ENCODE measurements at places on chromosomes 3 and 15.

- DNase-seq, result no peak
These were observed 26.3 kb downstream of the ITGA11 start for GRCh38 chr15:68405378-68406250.

DNA sequence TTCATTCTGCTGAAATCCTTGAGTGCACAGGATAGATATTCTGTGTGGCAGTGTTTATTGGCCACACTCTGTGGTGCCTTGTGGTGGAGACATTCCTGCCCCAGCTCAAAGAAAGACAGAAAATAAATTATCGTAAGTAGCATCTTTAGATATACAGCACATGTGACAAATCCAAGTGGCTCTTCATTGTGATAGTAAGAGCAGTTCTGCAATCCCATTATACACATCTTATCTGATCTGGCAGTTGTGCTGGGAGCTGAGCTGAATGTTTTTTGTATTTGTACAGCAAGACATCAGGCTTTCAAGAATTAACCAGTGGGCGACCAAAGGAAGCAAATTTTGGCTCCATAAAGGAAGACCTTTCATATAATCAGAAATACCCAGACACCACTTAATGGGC lies 235.3 kb upstream of the MRPL3 start:
- no peak for DNase-seq

GRCh38 chr3:10339376-10339955 lies 18.6 kb upstream of the SEC13 start:
- no peak for DNase-seq

DNA sequence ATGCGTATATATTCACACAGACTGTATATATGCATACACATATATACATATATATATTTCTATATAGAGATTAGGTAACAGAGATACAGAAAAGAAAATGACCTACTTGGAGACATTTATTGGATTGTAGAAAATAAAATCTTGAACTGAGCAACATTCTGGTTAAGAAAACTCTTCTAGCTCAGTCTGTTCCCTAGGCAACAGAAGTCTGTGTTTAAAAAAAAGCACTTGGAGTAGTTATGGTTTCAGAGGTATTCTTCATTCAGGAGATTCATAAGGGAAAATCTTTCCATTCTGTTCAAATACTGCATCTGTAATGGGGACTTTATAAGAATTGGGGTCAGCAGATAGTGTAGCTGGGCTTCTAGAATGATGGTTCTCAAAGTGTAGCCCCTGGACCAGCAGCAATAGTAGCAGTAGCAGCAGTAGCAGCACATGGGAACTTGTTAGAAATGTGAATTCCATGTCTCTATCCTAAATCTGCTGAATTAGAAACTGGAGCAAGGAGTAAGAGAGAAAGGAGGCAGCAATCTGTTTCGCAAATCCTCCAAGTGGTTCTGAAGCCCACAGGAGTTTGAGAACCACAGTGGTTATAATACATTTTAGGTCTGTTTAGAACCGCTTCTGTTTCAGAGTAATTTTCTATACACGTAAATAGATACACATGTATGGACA lies 112.8 kb upstream of the TMEM108 start:
- no peak for DNase-seq

DNA sequence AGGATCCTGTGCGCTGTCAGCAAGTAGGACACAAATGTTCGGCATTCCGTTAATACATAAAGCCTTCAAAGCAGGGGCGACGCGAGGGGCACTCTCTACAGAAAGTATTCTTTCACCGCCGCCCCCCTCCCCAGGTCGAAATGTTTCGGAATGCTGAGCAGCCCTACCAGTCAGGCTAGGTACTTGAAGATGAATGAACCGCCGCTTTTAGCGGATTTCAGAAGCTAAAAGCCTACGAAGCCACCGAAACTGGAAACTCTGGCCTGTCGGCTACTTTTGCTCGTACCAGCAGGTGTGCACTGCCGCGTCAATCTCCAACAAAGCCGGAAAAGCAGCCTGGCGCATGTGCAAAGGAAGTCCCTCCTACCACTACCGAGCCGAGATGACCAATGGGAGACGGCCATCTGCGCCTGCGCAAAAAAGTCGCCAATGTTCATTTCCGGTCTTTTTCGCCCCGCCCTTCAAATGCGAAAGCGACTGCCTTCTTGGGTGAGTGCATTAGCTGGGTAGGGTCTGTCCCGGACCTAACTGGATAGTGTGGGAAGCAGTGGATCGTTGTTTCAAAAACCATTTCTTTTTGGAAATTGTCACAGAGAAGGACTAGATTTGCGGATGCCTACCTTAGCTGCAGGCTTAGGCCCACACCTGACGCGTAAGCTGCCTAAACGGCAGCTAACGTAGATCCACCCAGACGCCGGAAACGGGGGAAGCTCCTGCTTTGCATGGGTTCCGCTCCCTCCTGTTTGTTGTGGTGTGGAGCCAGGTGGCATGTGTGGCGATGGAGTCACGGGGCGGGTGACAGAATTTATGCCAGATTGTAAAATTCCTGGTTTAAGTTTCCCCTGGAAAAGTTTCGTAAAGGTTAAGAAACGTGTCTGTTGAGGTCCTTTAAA lies at the start of gene WDR5B:
Gene WDR5B (minus strand): TSS at position 301 of the 893 bp plus-strand sequence. CDS start 534 bp downstream, outside the sequence.
- peak; percentile 97 for DNase-seq

DNA sequence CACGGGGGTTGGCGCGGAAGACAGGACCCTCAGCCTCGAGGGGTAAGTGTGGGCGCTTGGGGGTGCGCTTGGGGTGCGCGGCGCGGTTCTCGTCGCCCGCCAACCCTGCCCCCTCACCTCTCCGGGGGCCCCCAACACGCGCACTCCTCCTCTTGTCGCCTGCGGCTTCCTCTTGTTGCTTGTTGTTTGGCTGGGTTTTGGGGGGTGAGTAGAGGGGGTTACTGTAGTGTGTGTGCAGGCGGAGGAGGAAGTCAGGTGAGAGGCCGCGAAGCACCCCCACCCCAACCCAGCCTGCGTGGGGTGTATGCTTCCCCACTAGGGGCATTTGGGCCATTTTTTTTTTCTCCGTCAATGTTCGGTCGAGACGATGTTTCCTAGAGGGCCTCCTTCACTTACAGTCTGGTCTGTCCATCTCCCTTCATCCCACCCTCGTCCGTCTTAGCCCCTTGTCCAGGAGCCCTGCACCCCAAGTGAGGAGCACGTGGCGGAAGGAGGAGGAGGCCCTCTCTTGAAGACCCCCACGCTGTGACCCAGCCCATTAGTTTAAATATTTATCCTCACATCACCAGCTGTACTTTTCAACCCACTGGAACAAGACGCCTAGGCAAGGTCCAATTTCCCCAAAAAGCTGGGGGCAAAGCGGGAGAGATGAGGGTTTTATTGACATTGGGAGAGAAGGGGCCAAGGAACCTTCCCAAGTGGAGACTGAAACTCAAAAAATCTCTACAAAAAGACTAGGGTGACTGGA lies 20.4 kb upstream of the SATB1 start:
- peak; percentile 71 for DNase-seq

DNA sequence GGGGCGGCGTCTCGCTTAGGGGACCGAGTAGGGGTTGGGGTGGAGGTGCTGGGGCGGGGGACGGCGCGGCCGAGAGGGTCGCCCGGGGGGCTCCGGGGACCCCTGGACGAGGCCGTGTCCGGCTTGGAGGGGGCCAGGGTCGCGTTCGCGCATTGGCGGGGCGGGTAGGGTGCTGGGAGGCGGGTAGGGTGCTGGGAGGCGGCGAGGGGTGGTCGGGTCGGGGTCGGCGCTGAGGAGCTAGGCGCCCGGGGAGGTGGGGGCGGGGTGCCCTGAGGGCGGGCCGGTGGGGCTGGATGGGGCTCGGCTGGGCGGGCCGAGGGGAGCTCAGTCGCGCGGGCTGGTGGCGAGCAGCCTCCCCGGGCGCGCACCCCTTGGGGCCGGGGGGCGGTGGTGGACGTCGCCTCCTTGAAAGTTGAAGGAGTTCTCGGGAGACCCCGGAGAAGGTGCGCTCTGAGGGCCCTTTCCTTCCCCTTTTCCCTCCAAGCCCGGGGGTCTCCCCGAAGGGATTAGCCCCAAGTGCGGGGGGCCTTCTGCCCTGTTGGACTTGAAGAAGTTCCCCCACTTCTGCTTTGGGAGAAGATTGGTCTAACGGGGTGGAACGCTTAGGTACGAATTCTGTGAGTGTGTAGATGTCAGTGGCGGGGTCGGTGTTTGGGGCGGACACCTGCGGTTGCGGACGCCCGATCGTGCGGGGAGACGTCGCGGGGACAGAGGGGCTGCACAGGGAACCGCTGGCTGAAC lies 543 bp downstream of the MEF2A start:
- DNase-seq, result peak; percentile 19

- DNase-seq, result no peak
These were observed 86.4 kb downstream of the DNAJB8 start for GRCh38 chr3:128380295-128380694.

DNA sequence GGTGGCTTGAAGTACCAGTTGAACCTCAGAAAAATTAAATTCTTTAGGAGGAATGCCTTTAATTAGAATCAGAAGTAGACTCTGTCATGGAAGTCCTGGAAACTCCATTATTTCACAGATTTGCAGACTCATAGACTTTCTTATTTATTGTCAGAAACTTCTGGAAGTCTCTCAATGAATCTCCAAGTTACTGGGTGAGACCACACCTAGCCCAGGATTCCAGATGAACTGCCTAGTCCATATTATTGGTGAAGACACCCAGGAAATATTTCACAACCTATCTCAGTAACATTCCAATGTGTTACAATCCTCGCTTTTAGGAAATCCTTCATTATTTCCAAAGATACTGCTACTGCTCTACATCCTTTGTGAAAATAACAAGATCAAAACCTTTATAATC lies 6.5 kb upstream of the THBS1 start:
- no peak for DNase-seq

DNA sequence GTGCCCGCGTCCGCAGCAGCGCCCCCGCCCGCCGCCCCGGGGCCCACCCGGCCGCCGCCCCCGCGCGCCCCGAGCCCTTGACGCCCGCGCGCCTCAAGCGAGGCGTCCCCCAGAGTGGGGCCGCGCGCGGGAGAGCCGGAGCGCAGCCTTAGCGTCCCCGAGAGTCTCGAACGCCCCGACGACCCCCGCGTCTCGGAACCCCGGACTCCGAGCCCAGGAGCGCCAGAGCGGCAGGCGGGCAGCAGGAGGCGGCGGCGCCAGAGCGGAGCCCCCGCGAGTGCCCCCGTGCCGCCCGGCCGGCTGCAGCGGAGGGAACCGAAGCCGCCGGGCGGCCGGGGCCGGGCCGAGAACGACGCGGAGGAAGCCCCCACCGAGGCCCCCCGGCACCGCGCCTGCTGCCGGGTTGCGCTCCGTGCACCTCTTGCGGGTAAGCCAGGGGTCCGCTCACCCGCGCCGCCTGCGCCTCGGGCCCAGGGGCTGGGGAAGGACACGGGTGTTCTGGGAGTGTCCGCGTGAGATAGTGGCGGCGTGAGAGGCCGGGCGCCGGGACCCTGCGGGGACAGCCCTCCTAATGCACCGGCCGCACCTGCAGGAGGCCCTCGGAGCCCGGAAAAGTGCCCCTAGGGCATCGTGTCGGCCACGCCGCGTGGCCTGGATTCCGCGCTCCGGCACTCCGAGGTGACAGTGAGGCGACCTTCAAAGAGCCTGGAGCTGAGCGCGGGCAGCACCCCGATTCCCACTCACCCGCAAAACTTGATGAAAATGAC lies 52.0 kb upstream of the ULK4 start:
- DNase-seq, result peak; percentile 14

GRCh38 chr3:192685801-192686200 lies 41.5 kb downstream of the FGF12 start:
- DNase-seq, result no peak

GRCh38 chr3:140145528-140145927 lies 210.5 kb downstream of the CLSTN2 start:
- DNase-seq, result no peak

GRCh38 chr3:11507719-11508118 lies 136.0 kb downstream of the VGLL4 start:
- no peak for DNase-seq

- no peak for DNase-seq
These were observed 72.7 kb upstream of the LRTM1 start for GRCh38 chr3:55000546-55000945.

- DNase-seq, result no peak
These were observed 260.1 kb downstream of the UACA start for GRCh38 chr15:70503073-70503745.

DNA sequence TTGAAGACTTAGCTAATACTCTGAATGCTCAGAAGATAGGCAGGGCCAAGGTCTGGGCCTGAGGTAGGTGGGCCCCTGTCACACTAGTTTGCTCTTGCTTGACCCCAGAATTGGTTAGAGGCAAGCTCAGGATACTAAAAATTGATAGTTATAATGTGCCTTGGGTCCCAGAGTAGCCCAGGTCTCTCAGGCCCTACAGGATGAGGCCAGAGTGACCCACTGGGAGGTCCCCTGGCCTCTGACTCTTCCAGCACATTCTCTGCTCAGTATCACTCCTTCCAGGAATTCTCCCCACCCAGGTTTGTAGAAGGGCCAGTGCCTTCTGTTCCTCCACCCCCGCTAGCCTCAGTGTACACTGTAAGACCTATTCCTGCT lies 667 bp upstream of the KLHDC8B start:
- no peak for DNase-seq

DNA sequence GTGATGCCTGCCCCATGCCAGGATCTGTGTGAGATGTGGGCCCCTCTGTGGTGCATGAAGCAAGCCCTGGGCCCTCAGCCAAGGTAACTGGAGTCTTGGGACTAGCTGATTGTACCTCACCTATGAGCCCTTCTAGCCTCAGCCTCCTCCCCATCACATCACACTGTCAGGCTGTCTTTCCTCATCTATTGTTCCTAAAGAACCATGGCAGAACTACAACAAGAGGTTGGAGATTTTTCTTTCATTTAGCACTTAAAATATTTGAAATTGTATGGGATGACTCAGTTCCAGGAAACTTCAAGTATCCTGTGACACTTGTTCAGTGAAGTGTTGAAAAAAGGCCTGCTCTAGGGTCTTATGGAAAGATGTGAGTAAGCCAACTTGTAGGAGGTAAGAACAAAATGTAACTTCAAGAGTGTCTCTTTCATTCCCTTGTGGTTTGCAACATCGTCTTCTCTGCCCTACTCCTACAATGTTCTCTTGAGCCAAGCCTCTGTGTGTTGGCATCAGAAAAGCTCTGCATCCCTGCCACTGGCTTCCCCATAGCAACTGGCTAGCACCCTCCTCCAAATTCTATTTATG lies 58.7 kb upstream of the TIPARP start:
- DNase-seq, result no peak

DNA sequence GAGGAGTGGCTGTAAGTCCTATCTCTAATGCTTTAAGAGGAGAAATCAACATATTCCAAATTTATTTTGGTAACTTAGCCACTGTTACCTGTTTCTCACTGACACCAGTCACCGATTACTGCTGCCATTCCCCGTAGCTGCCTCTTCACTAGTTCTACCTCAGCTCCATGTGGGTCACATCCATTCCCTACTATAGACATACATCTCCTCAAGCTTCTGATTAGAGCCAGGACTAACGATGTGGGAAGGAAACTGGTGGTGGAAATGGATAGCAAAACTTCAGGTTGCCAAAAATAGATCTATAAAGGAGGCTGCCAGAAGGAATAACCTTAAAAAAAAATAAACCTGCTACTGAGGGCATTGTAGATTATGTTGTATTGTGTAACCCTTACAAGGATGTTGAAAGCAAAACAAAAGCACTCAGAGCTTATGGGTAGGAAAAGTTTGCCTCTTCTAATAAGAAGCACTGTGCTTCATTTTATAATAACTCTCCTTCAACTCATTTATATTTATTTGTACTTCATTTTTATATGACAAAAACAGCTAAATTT lies 56.0 kb downstream of the KAT2B start:
- no peak for DNase-seq
